ENCODE measurements at places on chromosomes 16 and 17. TPM values are rescaled to one million over a fixed set of nuclear protein-coding genes. Genes with fewer than 3 reads are reported as not detected.

DNA sequence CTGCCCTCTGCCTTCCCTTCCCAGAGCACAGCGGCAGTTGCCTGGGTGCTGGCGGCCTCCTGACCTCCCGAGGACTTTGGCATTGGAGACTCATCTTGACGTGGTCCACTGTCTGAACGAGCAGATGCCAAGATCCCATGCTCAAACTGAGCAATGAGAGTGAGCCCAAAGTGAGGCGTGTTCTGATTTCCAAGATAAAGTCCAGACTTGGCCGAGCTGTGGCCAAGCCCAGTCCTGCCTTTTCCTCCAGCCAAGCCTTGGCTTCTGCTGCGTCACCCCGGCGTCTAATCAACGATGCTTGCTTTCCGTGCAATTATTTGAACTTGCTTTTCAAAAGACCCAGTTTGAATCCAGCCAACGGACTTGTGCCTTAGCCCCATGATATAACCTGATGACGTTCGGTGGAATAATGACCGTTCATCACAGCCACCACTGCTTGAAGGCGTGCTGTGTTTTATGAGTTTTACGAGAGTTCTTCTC is 179.2 kb downstream of the IRF8 start:
- peak; percentile 39 for DNase-seq

DNA sequence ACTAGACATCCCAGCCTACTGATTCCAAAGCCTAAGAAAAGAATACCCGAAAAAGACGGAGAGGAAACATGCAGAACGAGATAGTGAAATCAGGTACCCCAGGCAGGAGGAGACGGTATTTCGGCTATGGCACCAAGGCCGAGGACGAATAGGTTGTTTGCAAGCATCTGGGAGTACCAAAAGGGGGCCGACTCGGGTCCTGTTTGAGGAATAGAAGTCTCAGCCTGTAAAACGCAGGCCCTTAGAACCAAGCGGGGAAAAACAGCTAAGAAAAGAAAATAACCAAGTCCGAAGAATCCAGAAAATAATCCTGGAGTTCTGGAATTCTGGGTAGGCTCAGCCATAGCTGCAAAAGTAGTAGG is 537 bp downstream of the SLC35B1 start:
- no peak for DNase-seq

GRCh38 chr16:21283521-21284289 is 5.6 kb upstream of the CRYM start:
- DNase-seq = peak; percentile 35

GRCh38 chr17:59152925-59153324 is 2.1 kb downstream of the SKA2 start:
- DNase-seq = no peak

DNA sequence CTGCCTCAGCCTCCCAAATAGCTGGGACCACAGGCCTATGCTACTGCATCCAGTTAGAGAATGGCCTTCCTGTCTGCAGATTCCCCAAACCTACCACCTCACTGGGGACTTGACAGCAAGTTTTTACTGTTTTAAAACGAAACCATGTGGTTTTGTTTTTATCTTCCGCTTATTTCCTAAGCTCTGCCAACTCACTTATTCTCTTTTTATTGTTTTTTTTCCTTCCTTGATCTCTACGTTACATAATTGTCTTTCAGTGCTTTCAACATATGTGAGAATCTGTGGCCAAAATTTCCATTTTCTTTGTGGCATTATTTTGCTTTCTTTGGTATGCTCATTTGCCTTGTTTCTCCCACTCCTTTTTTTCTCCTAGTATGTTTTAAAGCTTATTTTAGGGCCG is 14.6 kb upstream of the SLC38A7 start:
- DNase-seq = no peak

DNA sequence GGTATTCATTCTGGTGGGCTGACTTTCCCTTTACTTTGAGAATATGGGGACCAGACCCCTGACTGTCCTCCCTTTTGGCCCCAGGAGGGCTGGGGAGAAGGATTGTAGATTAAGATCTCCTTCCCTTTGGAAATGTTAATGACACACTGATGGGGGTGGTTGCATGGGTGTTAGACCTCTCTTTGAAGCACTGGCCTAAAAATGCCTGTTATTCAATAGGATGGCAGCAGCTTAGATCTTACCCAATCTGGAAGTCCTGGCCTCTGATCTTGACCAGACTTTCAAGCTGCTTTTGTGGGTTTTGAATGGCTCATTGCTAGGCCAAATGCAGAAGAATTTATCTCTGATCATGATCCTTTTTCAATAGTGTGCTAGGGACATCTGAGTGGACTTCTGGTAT is 25.7 kb downstream of the MAP3K3 start:
- peak; percentile 13 for DNase-seq

GRCh38 chr16:80065541-80065940 is 465.0 kb upstream of the MAF start:
- DNase-seq = no peak

The HSD17B2 gene
- total RNA-seq = not detected

The C1QTNF8 gene
- total RNA-seq = not detected

Measured in astrocyte (in vitro differentiated cells and primary cell).